ENCODE measurements at places on chromosomes 13 and 19.

DNA sequence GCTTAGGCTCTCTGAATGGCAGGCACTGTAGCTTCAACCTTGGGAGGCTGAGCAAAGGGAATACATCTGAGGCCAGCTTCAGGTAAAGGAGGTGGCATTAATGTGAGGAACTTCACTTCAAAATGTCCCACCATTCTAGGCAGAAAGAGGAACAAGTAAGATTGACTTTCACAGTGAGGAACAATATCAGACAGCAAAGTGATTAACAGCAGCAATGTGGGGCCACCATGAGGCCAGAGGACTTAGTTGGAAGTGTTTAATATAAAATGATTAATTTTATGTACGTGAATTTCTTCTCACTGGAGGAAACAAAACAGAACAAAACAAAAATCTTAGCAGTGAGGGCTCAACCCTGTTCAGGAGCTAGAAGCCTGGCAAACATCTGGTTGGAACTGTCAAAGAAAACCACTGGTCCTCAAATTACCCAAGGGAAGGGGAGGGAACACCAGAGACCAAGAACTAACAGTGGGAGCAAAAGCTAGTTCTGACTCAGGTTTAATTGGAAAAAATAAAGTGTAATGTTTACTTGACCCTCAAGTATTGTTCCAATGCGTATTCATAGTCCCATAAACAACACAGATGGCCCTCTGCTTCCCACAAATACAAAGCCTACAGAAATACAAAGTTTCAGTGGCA, 43.9 kb upstream of the FRY start:
- DNase-seq: no peak

GRCh38 chr19:16391301-16392055, 66.9 kb downstream of the KLF2 start:
- no peak for DNase-seq

DNA sequence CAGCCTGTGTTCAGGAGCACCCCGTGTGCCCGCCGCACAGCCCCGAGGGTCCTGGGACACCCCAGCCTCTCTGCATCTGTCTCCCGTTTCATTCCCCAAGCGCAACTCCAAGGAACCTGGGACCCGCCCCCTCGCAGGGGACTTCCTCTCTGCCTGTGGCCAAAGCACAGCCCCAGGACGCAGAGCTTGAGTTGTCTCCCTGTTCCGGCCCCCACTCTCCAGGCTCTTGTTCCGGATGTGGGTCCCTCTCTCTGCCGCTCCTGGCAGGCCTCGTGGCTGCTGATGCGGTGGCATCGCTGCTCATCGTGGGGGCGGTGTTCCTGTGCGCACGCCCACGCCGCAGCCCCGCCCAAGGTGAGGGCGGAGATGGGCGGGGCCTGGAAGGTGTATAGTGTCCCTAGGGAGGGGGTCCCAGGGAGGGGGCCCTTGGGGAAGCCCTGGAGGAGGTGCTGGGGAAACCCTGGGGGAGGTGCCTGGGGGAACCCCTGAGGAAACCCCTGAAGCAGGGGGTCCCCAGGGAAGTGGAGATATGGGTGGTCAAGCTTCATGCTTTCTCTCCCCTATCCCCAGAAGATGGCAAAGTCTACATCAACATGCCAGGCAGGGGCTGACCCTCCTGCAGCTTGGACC, 1.3 kb downstream of the HCST start:
- DNase-seq: no peak

DNA sequence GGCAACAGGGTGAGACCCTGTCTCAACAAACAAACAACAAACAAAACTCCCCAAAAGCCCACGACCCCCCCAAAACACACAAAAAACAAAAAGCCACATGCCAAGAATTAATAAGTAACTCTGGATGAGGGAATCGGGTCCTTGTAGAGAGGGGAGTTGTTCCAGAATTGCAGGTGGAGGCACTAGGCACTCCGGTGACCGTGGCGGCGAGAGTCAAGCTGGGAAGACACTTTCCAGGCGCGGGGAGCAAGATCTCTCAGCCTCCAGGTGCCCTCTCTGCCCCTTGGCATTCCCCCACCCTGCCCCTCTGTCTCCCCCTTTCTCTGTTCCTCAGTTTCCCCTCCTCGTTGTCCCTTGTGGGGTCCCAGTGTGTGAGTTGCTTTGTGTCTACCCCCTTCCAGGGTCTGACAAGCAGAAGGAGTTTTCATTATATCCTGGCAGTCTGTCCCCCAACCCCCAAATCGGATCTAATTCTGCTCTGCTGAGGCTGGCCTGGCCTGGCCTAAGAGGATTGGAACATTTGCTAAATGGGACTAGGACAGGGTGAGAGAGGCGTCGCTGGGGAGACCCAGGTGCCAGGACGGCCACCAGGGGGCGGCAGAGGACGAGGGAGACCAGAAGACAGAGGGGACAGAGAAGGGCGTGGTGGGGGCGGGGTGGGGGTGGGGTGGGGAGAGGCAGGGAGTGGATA, 8.3 kb upstream of the CRX start:
- DNase-seq: no peak

GRCh38 chr19:38452430-38453366, 19.2 kb downstream of the RYR1 start:
- DNase-seq: no peak
